ENCODE measurements at places on chromosomes 7 and 10. TPM values are rescaled to one million over a fixed set of nuclear protein-coding genes. Genes with fewer than 3 reads are reported as not detected.

DNA sequence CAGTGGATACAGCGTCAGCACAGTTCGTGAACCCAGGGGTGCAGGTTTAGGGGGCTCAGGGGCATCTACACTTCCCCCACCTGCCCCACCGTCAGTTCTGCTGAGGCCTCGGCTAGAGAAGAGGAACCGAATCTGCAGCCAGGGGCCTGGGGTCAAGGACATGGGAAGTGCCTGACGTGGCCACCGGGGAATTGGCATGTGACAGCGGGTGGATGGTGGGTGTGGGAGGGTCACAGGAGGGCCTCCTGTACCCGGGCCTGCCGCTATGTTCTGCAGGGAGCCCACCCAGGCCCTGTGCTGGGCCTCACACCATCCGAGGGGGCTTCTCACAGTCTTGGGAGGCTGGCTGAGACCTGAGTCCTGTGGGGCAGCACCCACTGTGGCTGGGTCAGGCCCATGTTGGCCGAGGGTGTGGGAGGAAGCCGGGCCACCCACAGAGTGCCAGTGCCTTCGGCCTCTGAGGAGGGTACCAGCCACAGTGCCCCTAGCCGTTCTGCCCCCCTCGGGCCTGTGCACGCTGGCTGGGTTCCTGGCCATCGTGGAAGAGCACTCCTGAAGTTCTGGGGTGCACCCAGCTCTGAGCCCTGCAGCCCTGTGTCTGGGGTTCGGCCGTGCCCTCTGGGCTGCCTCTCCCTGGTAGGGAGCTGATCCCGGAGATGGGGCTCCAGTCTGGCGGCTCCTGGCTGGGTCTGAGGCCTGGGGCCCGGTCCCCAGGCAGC is 5.9 kb downstream of the TTYH3 start:
- no peak for DNase-seq

DNA sequence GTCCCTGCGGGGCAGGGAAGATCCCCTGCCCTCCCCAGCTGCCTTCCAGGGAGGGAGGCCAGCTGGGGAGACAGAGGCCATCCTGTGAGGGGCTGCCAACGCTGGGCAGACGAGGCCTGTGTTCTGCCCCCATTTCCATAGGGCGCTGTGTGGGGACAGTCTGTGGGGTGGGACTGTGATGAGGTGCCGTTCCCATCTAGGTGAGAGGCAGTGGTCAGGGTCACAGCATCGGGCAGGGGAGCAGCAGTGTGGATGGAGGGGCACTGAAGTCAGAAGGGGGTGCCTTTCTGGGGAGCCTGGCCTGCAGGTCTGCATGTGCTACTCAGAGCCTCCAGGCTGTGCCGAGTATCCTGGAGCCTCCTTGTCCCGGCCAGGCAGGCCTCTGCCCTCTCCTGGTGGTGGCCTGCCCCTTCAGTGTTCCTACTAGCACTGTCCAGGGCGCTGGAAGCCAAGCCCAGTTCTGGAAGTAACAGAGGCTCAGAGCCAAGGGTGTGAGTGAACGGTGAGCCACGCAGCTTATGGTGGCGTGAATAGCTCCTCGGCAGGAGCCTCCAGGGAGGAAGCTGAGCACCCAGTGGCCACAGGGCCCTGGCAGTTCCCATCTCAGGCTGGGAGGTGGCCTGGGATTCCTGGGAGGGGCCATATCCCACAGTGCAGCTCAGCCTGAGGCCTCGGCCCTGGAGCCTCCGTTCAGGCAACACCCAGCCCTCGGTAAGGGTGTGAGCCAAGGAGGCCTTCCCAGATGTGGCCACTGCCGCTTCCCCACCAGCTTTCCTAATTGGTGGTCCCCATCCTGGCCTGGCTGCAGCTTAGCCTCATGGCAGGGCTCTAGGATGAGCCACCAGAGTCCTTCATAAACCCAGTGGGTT is 23.3 kb upstream of the CSGALNACT2 start:
- DNase-seq, result no peak

- DNase-seq, result no peak
Measured at GRCh38 chr10:35394411-35394851, 58.1 kb downstream of the CCNY start.

DNA sequence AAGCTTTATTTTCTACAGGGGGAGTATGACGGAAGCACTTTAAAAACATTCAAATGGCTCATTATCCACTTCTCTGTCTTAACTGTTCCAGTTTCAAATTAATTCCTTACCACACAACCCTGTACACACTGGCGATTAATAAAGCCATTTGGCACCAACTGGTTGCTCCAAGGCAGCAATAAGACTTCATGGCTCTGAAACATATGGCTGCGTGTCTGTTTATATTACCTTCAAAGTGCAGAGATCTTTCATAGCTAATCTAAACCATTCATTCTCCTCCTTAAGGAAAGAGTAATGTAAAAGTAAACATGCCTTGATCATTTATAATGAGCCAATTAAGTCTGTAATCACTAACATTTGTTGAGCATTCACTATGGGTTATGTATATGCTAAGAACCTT is 325.7 kb downstream of the PARD3 start:
- DNase-seq, result no peak

- no peak for DNase-seq
Measured at GRCh38 chr10:91453535-91453934, 43.4 kb downstream of the HECTD2 start.

DNA sequence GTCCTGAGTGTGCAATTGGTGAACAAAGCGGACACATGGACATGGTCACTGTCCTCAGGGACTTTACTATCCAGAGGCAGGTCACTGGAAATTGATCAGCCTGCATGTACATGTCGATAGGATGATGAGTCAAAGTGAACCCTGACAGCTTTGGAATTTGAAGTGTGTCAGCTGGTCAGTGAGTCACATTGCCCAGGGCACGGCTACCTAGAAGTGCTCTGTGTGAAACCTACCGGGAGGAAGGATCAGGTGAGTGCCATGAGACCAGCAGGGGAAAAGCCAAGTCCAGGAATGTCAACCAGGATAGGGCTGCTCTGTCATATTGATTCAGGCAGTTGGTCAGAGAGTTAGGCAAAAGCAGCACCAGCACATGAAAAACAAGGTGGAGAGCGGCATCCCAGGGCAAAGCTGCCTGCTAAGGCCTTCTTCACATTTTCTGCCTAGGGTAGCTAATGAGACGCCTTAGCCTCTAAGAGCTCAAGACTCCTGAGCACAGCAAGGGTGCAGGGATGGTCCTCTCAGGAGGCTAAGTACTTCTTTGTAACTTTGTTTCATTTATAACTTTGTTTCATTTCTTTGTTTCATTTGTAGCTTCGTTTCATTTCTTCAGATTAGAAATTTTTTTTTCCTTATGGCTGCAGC is 19.4 kb upstream of the PDCD4 start:
- DNase-seq, result no peak

GRCh38 chr7:139614886-139615285 is 91.4 kb downstream of the CLEC2L start:
- DNase-seq, result no peak

GRCh38 chr10:43843321-43844101 is 194.8 kb upstream of the ZNF32 start:
- DNase-seq, result peak; percentile 80

DNA sequence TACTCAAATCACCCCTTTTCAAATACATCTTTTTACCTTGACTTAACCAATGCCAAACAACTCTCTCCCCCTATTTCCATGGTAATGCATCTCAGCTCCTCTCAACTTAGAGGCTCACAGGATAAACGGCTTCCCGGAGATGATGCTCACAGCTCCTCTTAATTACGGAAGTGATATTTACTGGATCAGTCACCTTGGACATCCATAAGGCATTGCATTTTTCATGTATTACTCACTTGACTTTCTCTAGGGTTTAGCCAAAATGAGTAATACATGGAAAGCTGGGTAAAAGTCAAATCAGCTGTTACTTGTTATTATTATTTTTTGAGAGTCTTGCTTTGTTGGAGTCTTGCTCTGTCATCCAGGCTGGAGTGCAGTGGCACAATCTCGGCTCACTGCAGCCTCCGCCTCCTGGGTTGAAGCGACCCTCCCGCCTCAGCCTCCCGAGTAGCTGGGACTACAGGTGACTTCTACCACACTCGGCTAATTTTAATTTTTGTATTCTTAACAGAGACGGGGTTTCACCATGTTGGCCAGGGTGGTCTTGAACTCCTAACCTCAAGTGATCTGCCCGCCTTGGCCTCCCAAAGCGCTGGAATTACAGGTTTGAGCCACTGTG is 73.3 kb upstream of the RHEB start:
- DNase-seq, result peak; percentile 13

GRCh38 chr7:87359366-87359765 is 13.9 kb downstream of the CROT start:
- no peak for DNase-seq

GRCh38 chr7:135645296-135645904 is 16.9 kb upstream of the STMP1 start:
- DNase-seq, result peak; percentile 63

Gene TMEM139
- total RNA-seq, result 0.51 TPM

Gene PCGF6
- 13.7 TPM for total RNA-seq

Gene STOX1
- total RNA-seq, result 5.0 TPM

Gene MRC1
- 8.7 TPM for total RNA-seq

Gene NRBF2
- total RNA-seq, result 21.0 TPM

Gene ITIH2
- not detected for total RNA-seq

Gene WDR91
- 18.9 TPM for total RNA-seq
